ENCODE measurements at places on chromosomes 11 and 22. TPM values are rescaled to one million over a fixed set of nuclear protein-coding genes. Genes with fewer than 3 reads are reported as not detected.

POLD3 gene
- total RNA-seq = 12.8 TPM

CD3D gene
- not detected for total RNA-seq

C11orf86 gene
- not detected for total RNA-seq

LRRC4C gene
- total RNA-seq = 0.27 TPM

CCDC87 gene
- total RNA-seq = 0.45 TPM

OOSP2 gene
- not detected for total RNA-seq

OR4B1 gene
- not detected for total RNA-seq

MS4A3 gene
- total RNA-seq = not detected

OR6T1 gene
- total RNA-seq = not detected

FAM180B gene
- total RNA-seq = not detected

OR2AG2 gene
- 0.09 TPM for total RNA-seq

CDC45 gene
- 22.9 TPM for total RNA-seq

OVOL1 gene
- not detected for total RNA-seq

TXNRD2 gene
- total RNA-seq = 16.4 TPM

DBX1 gene
- not detected for total RNA-seq

POU2AF2 gene
- total RNA-seq = not detected

CSRP3 gene
- total RNA-seq = 0.27 TPM

GNAZ gene
- total RNA-seq = 1.3 TPM

CDKN1C gene
- total RNA-seq = 4.2 TPM

TCN2 gene
- 17.7 TPM for total RNA-seq

DDI1 gene
- total RNA-seq = not detected

All from fibroblast of the aortic adventitia (primary cell).